Esophagus squamous epithelium (tissue), 5 donors: ENCODE measurements at places on chromosomes 7 and 10.

GRCh38 chr10:122957474-122957873 lies 3.4 kb upstream of the C10orf88 start:
- no peak for DNase-seq

- DNase-seq: no peak
Measured at GRCh38 chr7:90469554-90469953, at the start of gene PTTG1IP2. Gene PTTG1IP2 (plus strand): TSS chr7:90469639. CDS start chr7:90469787, 148 bp downstream.

- no peak for DNase-seq
Measured at GRCh38 chr7:25831062-25831691, 320.8 kb upstream of the NFE2L3 start.

- no peak for DNase-seq
Measured at GRCh38 chr10:50648089-50648934, 24.6 kb upstream of the SGMS1 start.

DNA sequence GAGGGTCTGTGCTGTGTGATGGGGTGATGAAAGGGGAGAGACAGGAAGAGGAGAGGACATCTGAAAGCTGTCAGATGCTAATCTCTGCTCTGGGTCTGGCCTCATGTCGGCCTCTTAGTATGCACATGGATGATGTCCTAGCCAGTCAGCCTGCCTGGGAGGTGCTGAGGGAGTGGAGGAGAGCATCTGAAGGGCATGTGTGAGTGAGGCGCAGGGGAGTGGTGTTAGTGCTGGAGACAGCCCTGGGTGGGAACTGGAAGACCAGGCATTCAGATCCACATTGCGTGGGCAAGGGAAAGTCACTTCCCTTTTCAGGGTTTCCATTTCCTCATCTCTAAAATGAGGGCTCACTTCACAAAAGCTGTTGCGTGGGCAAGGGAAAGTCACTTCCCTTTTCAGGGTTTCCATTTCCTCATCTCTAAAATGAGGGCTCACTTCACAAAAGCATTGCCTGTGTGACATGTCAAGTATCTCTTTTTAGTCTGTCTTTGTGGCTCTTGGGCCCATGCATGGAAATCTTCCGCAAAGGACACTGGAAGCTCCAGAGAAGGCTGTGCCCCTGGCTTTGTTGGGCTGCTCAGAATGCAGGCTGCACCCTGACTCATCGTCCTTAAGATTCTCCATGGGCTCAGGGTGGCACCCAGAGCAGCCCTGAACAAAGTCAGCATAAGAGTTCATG lies 10.0 kb downstream of the SFTPD start:
- DNase-seq: no peak

GRCh38 chr10:117136391-117136975 lies 1.6 kb downstream of the VAX1 start:
- DNase-seq: no peak

GRCh38 chr10:129779126-129780111 lies 184.7 kb downstream of the EBF3 start:
- DNase-seq: no peak

DNA sequence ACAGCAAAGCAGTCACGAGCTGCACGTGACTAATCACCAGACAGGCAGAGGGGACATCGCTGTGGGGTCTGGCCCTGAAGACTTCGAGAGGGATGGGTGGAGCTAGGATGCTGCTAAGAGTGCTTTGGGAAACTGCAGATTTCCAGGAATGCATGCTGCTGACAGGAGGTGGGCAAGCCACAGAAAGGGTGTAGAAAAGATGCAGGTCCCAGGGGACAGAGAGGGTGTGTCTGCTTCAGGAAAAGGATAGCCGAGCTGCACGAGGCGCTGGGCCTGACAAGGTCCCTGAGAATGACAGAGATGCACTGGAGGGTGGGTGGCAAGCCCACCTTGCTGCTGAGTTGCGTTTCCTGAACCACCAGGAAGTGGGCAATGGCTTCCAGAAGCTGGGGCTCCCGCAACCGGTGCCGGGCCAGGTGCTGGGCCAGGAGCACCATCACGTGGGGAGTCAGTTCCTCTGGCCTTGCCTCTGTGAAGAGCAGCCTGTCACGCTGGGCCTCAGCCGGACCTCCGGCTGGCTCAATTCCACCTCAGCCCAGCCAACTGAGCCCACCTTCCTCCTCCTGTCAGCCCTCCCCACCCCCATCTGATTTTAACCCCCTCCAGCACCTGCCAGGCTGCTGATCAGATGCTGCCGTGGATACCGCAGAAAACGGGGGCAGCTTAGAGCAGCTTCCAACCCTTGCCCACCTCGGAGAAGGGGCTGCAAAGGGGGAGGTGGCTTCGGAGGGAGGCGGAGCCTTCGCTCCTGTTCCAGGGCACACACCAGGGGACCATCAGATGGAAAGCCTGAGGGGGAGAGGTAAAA lies 2.2 kb downstream of the FASTK start:
- DNase-seq: no peak

DNA sequence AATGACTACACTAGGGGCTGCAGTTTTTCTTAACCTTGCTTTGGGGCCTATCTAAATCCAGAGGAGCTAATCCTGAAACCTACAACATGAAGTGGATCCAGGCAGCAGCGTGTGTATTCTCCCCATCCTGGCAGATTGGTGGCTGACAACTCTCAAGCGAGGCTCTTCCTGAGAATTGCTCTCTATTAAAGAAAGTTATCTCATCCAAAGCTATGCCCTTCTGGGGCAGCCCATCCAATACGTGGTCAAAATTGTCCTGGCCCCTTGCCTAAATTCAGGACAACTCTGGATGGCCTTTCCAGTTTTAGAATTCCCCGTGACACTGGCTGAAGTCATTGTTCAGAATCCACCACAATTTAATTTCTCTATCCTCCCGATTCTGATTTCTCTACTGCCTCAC lies 66.1 kb downstream of the IQUB start:
- DNase-seq: no peak

GRCh38 chr7:1385809-1386622 lies 73.3 kb downstream of the MICALL2 start:
- no peak for DNase-seq

GRCh38 chr10:23585186-23585585 lies 146.3 kb downstream of the OTUD1 start:
- DNase-seq: no peak

GRCh38 chr10:92688927-92689662 lies 660 bp upstream of the HHEX start:
- DNase-seq: no peak

DNA sequence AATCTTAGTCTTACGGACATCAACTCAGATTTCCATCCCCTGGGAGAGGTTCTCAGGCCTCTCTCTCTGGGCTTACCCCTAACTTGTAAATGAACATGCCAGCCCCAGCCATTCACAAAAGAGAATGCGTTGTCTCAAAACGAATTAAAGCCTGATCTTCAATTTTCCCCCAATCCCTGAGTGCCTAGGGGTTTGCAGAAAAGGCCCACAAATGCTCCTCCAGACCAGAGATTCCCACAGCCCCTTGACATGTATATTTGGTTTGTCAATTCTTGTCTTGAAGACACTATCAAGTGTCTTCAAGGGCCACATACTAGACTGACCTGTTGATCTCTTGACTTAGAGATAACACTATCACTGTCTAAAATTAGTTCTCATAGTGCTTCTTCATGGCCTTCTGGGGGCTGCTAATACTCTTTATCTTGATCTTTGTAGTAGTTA lies 11.9 kb upstream of the HOXA13 start:
- DNase-seq: no peak

GRCh38 chr10:13712476-13712836 lies 125.7 kb downstream of the PRPF18 start:
- DNase-seq: no peak

GRCh38 chr7:107450970-107451369 lies 18.9 kb upstream of the GPR22 start:
- no peak for DNase-seq

DNA sequence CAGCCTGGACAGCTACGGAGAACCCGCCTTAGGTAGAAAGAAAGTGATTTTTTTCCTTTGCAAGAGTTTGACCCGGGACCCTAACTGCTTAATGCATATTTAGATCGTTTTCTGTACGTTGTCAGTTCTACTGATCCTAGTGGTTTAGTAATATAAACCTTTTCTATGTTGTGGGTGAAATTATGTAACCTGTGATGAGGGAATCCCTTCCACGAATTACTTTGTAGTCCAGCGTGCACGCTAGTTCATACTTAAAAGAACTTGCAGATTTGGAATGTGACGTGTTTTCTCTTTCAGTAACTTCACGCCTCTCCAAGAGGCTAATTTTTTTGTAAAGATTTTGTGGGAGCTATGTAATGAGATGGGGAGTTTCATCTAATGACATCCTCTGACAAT lies 705 bp downstream of the SLF2 start:
- DNase-seq: no peak

DNA sequence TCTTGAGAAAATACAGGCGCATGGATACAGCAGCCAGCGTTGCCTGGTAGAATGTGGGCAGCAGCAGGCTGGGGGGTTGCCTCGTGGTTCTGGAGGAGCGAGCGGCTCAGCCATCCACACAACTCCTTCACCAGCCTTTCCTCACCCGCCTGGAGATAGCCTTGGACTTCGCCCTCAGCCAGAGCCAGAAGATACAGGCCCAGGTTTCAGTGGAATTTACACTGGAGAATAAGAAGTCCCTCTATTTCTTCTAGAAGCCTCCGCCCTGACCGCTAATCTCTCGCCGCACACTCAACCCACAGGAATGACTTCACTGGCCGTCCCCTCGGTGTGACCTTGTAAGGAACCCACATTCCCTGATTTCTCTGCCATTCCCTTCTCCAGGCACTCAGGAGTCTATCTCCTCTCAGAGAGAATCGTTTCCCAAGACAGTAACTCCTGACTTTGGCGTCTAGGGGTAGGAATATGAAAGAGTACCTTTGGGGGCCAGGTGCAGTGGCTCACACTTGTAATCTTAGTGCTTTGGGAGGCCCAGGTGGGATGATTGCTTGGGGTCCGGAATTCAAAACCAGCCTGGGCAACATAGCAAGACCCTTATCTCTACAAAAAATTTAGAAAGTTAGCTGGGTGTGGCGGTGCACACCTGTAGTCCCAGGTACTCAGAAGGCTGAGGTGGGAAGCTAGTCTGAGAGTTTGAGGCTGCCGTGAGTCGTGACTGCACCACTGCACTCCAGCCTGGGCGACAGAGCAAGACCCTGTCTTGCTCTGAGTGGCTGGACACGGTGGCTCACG lies 52.0 kb upstream of the ECHDC3 start:
- DNase-seq: no peak

GRCh38 chr10:110860576-110861241 lies 11.0 kb upstream of the PDCD4 start:
- DNase-seq: no peak

DNA sequence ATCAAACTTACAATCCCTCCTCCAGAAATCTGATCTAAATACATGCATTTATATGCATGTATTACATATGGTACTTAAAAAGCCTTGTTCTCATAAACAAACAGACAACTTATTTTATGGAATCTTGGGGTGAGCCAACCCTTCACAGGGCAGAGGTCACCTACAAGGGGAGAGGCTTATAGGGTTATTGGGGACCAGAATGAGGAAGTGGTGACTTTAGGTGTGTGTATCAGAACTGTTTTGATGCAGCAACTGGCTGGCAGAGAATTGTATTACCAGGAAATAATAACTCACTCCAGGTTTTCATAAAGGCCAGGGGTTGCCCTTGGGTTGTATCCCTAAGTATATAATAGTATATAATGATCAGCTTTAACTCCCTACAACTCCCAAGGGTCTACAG lies 91.1 kb downstream of the SVIL start:
- no peak for DNase-seq

DNA sequence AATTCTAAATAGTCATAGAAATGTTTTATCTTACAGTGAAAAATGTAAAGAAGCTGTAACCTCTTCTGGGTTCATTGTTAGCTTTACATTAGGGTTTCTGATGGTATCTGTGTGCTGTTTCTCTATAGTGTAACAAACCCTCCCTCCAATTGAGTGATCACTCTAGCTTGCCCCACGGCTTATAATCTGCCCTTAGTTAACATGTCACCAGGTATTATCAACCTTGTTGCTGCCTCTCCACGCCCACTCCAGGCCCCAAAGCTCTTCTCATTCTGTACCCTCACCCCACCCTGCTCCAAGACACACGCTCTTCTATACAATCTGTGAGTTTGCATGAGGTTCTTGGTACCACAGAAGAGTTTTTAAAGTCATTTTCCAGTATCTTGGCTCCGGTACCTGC lies 139.4 kb downstream of the ARID5B start:
- DNase-seq: no peak

GRCh38 chr7:157000741-157001653 lies 9.5 kb downstream of the MNX1 start:
- DNase-seq: no peak

DNA sequence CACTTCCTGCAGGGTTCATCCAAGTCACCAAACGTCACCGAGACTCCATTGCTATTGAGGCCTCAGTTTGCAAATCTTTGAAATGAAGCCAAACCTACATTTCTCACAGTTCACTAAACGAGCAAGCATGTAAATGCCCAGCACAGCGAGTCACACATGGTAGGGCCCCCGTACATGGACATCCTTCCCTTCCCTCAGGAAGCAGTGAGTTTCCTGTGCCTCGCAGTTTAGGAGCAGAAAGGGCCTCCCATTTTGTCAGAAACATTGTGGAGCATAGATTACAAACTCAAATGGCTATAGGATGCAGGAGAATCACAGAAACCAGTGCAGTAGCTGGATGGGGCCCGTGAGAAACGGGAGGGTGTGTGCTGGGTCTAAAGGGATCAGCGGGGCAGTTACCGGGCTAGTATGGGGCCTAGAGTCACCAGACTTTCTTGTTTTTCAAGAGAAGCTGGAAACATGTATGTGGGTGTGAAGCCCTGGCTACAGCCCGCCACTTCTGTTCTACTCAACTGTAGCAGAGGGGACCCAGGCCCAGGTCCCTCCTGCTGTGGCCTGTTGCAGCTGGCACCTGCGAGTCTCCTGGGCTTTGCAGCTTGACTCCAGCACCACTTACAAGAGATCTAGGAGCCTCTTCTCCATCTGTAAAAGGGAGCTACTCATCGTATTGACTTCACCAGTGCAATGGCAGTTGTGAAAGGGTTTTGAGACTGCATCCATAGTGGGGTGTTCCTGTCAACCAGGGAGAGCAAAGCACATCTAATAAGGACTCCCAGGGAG lies 14.2 kb upstream of the SLC18A3 start:
- no peak for DNase-seq

GRCh38 chr7:26151953-26152781 lies at the start of gene NFE2L3:
Gene NFE2L3 (plus strand): TSS chr7:26152198. CDS start chr7:26152499, 301 bp downstream.
- peak; percentile 24 for DNase-seq

DNA sequence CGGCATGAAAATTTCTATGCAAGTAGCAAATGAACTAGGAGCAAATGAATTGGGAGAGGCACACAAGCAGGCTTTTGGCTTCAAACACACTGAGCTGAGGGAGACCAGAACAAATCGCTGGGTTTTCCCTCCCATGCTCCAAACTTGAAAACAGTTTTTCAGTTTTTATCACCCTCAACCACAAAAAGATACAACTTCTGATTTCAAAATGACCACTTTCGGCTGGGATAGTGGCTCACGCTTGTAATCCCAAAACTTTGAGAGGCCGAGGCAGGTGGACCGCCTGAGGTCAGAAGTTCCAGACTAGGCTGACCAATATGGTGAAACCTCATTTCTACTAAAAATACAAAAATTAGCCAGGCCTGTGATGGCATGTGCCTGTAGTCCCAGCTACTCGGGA lies 9.0 kb upstream of the CHUK start:
- DNase-seq: no peak
